ENCODE measurements at places on chromosomes 11 and 22.

GRCh38 chr22:17446698-17447097, 77.4 kb downstream of the CECR2 start:
- no peaks in the 10 kb centered on the region for H3K36me3 ChIP-seq
- no peak overlapping the region for H3K4me3 ChIP-seq
- no peaks in the 10 kb centered on the region for H3K4me1 ChIP-seq
- DNase-seq = no peak
- H3K27me3 ChIP-seq = no peaks in the 10 kb centered on the region

GRCh38 chr11:81004576-81004975, 1563.7 kb upstream of the TENM4 start:
- no peaks in the 10 kb centered on the region for H3K36me3 ChIP-seq
- no peaks in the 10 kb centered on the region for H3K27me3 ChIP-seq
- no peak overlapping the region for H3K4me3 ChIP-seq
- no peaks in the 10 kb centered on the region for H3K4me1 ChIP-seq
- no peak overlapping the region for H3K27ac ChIP-seq

- no peaks in the 10 kb centered on the region for H3K36me3 ChIP-seq
- no peaks in the 10 kb centered on the region for H3K27me3 ChIP-seq
- H3K27ac ChIP-seq = no peak overlapping the region
- H3K4me3 ChIP-seq = no peak overlapping the region
- DNase-seq = peak; percentile 55
These were observed 22.6 kb upstream of the TTLL12 start for GRCh38 chr22:43209523-43209890.

DNA sequence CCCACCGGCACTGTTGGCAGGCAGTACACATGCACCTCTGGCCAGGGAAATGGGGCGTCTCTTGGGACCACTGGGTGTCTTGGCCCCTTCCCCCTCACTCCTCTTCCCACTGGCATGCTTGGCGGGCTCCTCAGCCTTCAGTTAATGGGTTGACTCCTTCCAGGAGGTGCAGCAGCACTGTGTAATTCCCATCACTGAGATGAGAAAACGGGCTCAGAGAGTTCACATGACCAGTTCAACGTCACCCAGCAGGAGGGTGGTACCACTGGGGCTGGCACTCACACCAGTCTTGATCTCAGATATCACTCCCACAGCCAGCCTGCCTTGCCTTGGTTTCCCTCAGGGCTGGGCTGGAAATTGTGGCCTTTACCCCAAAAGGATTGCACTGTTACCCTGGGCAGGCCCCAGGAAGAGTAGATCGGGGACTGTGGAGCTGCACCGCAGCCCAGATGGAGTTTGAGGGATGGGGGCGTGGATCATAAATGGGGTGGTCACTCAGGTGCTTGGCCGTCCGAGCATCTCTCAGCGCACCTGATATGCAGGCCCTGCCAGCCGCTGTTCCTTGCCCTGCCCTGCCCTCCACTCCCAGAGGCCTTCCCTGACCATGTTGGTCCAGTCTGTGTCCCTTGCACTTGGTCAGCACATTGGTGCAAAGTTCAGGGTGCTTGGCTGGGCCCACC, 16.9 kb downstream of the CAPN5 start:
- H3K36me3 ChIP-seq = no peaks in the 10 kb centered on the region
- no peak overlapping the region for H3K4me3 ChIP-seq
- H3K27ac ChIP-seq = no peak overlapping the region
- peaks cover 10% of the 10 kb centered on the region for H3K4me1 ChIP-seq

DNA sequence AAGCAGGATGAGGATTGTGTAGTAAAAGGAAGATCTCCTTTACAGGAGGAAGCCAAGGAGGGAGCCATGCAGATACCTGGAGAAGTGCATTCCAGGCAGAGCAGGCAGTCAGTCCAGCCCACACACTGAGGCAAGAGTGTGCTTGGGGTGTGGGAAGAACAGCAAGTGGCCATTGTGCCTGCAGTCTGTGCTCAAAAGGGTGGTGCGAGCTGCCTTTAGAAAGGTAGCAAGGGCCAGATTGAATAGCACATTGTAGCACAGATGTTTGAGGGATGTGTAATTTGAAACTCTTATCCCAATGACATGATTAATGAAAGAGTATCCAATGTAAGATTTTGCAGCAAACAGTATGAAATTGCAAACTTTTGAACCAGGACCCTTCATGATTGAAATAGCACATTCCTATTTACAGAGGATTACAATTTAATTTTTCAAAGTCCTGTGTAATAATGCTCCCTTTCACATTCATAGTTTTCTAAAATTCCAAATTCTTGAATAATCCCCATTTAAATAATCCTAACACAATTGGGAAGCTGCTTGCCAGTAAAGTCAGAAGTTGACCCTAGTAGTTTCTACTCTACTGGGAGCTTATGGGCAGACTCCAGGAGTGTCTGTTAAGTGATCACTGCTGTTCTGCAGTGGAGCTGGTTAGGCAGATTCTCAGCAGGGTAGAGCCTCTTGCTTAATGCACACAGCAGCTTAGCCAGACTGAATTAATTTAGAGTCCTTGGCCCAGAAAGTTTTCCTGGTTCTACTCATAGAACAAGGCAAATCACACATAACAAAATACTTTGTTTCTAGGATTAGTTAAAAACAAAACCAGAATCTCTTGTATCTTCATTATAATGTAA, 78.1 kb downstream of the CYB5R2 start:
- no peak for DNase-seq
- no peaks in the 10 kb centered on the region for H3K27me3 ChIP-seq
- H3K4me1 ChIP-seq = peaks cover 18% of the 10 kb centered on the region
- no peak overlapping the region for H3K4me3 ChIP-seq

DNA sequence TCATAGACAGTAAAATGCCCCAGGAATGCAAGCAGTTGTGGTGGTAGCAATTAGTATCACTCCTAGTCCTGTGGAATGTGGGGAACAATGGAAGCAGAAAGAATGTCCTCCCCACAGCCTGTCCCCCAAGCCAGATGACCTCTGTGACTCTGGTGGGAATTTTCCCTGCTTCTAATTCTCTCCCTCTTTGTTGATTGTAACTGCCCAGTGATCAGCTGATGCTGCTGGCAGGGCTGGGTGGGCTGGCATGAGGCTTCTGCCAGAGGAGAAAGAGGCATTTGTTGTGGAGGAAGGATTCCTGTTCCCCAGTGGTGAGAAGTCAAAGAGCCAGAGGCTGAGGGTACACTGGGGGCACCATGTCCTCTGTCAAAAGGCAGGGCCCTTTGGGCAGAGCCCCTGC, 116.7 kb upstream of the NCAM1 start:
- no peak overlapping the region for H3K27ac ChIP-seq
- no peak overlapping the region for H3K4me3 ChIP-seq
- H3K27me3 ChIP-seq = no peaks in the 10 kb centered on the region
- H3K36me3 ChIP-seq = no peaks in the 10 kb centered on the region

GRCh38 chr22:40407021-40407761, 36.8 kb downstream of the SGSM3 start:
- H3K27me3 ChIP-seq = no peaks in the 10 kb centered on the region
- peaks cover 3% of the 10 kb centered on the region for H3K36me3 ChIP-seq
- H3K27ac ChIP-seq = no peak overlapping the region
- H3K4me3 ChIP-seq = no peak overlapping the region

GRCh38 chr22:17984114-17984513, 40.2 kb downstream of the MICAL3 start:
- no peak for DNase-seq
- no peaks in the 10 kb centered on the region for H3K27me3 ChIP-seq
- no peak overlapping the region for H3K4me3 ChIP-seq

- H3K27me3 ChIP-seq = no peaks in the 10 kb centered on the region
- H3K36me3 ChIP-seq = no peaks in the 10 kb centered on the region
- H3K4me3 ChIP-seq = no peak overlapping the region
- no peak for DNase-seq
- no peak overlapping the region for H3K27ac ChIP-seq
- peaks cover 3% of the 10 kb centered on the region for H3K4me1 ChIP-seq
These were observed 128.3 kb downstream of the NAV2 start for GRCh38 chr11:19840961-19841360.

- no peaks in the 10 kb centered on the region for H3K36me3 ChIP-seq
- H3K27me3 ChIP-seq = no peaks in the 10 kb centered on the region
- no peak for DNase-seq
- peaks cover 18% of the 10 kb centered on the region for H3K4me1 ChIP-seq
These were observed 334.5 kb downstream of the TTC28 start for GRCh38 chr22:28344918-28345703.

Measured in heart left ventricle (tissue), 16 donors.